AG04450 (cell line): ENCODE measurements at places on chromosomes 2 and 18.
A peak's percentile ranks its signal among the peaks of the same experiment; 100 is the strongest.

DNA sequence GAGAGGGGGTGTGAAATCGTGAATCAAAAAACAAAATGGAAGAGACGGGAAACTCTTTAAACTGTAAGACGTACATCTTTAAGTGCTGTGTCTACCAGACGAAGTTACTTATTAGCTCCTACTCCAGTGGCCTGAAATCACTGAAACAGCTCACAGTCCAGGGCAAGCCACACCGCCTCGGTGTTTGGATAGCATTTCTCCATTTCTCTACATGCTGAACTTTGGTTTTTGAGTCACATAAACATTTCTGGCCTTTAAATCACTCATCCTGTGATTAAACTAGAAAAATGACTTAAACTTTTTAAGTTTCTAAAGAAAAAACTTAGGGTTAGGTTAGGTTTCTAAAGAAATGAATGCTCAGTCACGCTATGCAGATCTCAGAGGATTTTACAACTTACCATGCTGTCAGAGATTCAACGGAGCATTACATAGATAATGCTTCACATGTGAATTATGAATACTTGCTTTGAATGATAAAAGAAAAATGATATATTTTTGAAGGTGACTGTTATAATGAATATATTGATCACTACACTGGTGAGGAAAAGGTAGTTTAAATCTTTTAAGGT lies 138.4 kb downstream of the MBP start:
- peak; percentile 8 for DNase-seq

DNA sequence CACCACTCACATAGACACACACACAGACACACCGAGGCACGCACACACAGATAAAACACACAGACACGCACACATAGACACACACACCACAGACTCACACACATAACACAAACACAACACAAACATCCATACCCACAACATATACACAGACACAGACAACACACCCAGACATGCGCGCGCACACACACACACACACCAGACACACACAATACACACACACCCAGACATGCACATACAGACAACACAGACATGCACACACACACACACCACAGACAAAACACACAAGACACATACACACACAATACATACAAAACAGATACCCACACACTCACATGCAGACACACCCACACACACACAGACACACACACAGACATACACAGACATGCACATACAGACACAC lies 95.4 kb upstream of the SMAD7 start:
- no peak for DNase-seq

- no peak for DNase-seq
Observed at GRCh38 chr2:95273566-95274290, 521 bp upstream of the PROM2 start.

DNA sequence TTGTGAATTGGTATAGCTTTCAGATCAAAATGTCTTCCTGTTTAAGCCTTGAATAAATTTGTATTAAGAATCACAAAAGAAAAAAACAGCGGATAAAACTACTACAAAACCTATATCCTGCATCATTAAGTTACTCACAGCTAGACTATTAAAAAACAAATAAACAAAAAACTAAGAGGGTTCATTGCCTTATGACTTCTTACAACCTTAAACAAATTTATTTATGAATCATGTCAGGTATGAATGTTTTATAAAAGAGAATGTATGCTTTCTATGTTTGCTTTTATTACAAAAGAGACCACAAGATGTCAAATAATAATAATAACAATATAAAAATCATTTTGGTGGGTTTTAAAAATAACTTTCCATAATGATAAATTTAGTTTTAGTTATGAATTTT lies 109.6 kb downstream of the FIGN start:
- no peak for DNase-seq

- no peak for DNase-seq
Observed at GRCh38 chr2:219133976-219134375, 26.6 kb downstream of the NHEJ1 start.

DNA sequence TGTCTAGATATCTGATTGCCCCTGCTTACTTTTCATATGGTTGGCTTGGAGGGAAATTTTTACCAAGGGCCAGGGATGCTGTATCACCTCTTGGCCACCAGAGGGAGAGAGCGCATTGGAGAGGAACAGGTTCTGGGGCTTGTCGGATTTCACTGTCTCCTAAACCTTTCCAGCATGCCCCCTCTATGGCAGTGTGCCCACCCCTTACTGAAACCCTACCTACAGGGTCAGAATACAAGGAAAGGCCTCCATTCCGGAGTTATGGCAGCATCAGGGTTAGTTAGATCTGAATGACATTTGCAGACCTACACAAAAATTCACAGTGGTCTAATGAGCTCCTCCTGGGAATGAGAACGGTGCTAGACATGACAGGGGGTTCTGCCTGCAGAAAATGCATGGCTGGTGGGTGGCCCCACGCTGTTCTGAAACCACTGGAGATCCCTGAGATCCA lies 5.8 kb downstream of the SLC14A2 start:
- DNase-seq, result no peak

DNA sequence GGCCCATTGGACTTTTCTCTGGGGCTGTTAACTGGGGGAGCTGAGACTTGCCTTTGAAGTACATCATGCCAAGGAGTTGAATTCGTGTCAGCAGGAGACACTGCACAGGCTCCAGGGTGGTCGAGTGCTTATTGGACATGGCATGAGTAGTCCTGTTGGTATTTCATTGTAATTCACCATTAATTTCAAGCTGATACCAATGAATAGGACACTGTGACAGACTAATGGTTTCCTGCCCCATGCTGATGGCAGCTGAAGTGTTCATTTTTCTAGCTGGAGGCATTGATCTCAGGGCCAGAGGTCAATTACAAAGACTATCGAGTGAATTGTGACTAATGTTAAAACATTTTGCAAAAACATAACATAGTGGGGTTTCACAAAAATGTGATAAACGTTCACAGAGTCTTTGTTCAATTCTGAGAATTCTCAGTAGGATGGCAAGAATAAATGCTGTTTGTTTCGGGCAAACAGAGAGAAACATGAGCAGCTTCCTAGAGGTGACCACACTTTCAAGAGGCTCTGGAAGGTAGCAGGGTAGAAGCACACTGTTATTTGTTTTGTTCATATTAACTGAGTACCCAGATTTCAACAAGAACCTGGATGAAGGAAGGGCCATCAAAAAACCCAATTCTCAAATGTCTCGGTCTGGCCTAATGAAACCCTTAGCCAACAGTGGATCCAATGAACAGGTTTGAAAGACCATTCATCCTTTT lies 90.6 kb upstream of the ARL4C start:
- no peak for DNase-seq

- DNase-seq, result no peak
Observed at GRCh38 chr2:68612765-68613519, 30.4 kb upstream of the PROKR1 start.

DNA sequence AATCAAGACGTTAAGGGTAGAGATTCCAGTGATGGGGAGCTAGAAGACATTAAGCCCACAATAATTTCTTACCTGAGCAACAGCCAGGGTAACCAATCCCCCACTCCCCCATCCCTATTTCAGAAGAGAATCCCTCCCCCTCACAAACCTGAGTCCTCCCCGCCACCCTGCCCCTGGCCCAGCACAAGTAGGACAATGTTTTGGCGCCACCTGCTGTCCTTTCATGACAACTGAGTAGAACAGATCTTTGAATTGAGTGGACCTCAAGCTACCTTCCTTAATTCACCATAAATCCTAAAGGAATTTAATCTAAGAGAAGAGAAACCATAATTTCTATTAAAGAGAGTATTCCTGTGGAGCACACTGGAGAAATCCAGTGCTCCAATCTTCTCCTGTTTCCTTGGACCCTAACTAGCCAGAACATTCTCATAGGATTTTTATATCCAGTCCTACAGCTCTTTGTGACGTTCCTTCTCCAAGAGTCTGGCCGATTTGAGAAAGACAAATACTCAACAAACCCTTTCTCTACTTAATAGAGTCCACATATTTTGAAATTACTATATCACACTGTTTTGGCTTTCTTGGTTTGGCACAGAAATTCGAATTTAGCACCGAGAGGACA lies 41.1 kb downstream of the NHEJ1 start:
- no peak for DNase-seq

GRCh38 chr2:170965446-170966225 lies 36.6 kb downstream of the GORASP2 start:
- no peak for DNase-seq

- peak; percentile 58 for DNase-seq
Observed at GRCh38 chr2:113894156-113894743, 4.4 kb downstream of the ACTR3 start.

GRCh38 chr18:28063271-28063761 lies 113.6 kb downstream of the CDH2 start:
- no peak for DNase-seq

DNA sequence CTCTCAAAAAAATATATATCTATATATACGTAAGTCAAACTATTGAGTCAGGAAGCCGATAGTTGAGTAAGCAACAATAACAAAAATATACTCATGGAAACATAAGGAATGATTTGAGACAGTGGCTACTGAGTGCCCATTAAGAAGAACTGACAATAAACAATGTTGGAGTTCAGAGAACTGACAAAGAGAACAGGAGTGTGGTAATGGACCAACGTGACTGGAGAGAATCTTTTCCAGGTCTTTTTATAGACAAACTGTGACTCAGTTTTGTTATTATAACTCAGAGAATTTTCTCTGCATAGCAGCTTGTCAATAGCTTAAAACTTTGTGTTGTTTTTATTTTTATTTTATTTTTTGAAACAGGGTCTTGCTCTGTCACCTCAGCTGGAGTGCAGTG lies 4.6 kb upstream of the GALM start:
- no peak for DNase-seq

DNA sequence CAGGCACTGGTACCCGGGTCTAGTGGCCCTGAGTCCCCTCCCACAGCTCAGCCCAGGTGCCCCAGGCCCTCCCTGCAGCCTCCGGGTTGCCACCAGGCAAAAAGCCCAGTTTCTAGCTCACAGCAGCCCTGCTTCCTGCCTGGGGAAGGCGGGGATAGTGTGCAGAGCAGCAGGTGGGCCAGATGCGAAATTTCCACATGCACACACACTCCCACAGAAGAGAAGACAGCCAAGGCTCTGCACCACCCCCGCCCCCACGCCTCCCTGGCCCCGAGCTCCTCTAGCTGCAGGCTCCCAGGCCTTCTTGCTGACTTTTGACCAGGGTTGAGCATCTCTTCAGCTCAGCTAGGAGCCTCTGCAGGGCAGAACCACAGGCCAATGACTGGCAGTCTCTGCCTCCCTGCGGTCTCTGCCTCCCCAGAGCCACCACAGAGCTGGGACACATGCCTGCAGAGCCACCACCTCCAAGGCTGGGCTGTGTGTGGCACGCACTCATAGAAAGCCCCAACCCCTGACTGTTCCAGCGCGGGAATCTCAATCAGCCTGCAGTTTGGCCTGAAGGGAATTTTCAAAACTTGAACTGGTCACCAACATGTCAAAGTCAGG lies 7.2 kb downstream of the SLC66A2 start:
- DNase-seq, result no peak

GRCh38 chr18:58095655-58096054 lies 51.6 kb downstream of the NEDD4L start:
- DNase-seq, result no peak

GRCh38 chr2:218961229-218961628 lies 1.8 kb downstream of the CDK5R2 start:
- no peak for DNase-seq

GRCh38 chr18:43620936-43621335 lies 343.6 kb upstream of the SYT4 start:
- no peak for DNase-seq

DNA sequence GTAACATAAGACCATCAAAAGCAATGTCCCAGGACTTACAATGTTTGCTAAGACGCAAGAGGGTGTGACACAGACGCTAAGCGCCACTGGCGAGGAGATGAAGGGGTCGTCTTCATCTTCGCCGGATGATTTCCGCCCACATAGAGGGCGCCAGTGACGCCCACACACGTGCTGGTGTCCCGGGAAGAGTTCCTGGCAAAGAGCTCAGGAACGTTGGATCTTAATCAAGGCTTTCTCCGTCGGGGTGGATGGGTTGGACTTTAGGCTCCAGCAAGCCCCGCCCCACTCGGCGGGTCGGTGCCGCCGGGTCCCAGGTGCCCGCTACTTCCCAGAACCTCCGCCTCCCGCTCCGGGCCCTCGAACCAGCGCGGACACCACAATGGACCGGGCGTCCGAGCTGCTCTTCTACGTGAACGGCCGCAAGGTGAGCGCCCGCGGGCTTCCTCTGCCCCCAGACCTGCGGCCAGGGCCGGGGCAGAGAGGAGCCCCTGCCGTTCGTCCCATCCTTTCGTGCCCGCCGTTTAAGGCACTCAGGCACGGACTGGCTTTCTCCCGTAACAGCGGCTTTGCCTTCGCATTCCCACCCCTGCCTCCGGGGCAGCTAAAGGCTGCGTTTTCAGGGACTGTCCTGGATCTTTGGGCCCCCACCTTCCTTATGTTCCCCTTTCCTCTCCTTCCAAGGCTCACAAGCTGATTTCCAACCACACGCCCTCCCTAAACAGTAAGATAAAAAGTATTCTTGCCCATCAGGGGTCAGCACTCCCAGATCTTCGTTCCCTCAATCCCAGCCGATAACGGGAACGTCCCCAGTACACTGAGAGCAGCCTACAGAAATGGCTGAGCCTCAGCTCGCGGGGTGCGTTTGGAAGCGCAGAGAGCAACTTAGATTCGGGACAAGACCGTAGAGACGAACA lies at the start of gene AOX1:
TSS of gene AOX1 (plus strand) at position 285 of the 914 bp plus-strand sequence. CDS start at position 380, 95 bp downstream.
- DNase-seq, result no peak

DNA sequence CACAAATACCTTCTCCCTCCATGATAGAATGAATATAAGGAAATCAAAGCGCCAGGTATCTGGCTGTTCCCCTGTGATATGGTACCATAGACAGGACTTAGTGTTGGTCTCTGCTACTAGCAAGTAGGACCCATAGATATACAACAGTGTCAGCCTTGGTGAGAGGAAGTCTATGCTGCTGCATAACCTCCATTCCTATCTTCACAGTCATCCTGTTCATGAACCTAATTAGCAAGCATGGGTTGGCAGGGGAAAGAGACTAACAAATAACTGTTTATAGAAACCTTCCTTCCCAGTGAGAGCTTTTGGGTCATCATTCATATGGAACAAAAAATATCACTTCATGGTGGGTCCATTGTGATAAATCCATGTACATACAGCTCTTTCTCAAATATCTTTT lies 188.9 kb upstream of the FAM98A start:
- DNase-seq, result no peak

DNA sequence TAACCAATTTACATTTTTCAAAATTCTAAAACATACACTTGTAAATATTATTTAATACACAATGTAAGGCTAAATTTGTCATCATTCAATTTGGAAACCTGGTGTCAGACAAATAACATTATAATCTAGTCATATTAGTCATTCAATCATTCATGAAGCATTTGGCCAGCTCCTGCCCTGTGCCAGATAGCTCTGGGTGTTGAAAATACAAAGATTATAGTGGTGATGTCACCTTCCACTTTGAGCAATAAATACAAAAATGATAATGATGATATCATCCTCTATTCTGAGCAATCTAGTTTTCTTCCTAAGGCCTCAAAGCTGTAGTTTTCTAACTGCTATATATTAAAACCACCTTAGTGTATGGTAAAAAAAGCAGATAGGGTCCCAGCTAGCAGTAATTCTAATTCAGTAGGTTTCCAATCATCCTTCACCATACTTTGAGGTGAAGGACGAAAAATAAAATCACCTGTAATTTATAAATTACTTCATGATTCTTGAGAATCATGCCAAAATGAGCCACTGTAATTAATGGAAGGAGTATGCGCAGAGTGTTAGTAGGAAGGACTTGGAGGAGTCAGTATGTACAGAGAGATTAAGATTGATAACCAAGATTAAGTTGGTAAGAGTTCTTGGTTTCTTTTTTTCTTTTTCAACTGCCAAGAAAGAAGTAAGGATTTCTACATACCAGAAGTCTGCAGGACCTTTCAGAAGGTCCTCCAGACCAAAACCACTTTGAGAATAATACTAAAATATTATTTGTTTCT lies 23.2 kb downstream of the MEMO1 start:
- no peak for DNase-seq
